ENCODE measurements at places on chromosomes 5 and 9.

GRCh38 chr9:70130266-70130665 is 86.6 kb downstream of the MAMDC2 start:
- no peak for DNase-seq

GRCh38 chr9:91857291-91858212 is 92.5 kb downstream of the ROR2 start:
- peak; percentile 67 for DNase-seq

GRCh38 chr5:126984632-126985031 is 45.7 kb downstream of the MARCHF3 start:
- DNase-seq: no peak

GRCh38 chr5:149677731-149678130 is 52.4 kb upstream of the PPARGC1B start:
- DNase-seq: no peak

GRCh38 chr5:199950-200645 is 8.8 kb downstream of the LRRC14B start:
- no peak for DNase-seq

DNA sequence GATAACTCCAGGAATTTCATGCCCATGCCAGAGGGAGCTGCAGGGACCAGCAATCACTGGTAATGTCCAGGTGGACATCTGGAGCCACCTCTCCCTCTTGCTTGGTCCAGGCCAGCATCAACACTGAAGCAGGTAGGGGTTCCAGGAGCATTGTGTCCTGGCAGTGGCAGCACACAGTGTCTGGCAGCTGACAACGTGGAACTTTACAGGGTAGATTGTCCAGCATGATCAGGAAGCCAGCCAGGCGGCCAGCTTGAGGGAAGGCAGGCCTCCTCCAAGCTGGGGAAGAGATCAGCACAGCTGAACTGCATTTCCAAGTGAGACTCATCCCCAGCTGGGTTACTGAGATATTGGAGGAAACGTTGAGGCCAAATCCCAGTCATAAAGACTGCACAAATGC is 82.6 kb upstream of the RASGRF2 start:
- DNase-seq: no peak

GRCh38 chr9:71042448-71042990 is 78.9 kb downstream of the TRPM3 start:
- no peak for DNase-seq

DNA sequence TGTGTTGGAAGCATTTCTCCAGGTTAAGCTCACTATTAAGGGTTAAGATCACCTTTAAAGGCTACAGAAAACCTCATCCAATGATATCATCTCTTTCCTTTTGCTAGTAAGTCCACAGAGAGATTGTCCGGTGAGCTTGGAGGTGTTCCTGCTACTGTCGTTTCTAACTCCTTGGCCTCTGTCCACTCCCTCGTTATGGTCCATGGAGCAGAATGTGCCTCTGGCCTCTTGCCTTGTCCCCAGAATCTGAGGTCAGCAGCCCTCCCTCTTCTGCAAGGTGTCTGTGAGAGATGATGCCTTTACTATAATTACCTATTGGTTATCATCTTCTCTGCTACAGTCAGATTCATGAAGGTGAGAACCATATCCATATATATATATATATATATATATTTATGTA is 15.0 kb downstream of the ORM2 start:
- DNase-seq: no peak

DNA sequence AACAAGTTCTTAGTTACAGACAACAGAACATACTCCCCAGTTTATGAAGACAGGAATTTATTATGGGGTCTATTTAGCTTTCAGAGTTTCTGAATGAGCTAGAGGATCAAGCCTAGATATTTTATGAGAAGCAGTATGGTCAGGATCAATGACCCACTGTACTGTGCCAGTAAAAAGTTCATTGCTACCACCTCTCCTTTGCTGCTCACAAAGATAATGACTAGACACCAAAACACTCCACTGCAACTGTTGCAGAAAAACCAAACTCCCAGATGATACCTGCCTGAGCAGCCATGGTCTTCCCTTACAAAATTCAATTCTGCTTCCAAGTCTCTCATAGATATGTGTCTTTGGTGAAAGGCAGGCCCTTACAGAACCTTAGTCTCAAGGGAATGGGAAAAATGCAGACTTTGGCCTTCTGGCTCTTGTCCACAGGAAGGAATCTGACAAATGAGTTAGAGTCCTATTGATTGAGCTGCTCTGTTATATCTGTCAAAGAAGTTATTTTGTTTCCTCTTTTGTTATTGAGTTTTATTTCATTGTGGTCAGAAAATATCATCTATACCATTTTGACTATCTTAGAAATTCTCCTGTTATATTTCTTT is 74.7 kb upstream of the RASGRF2 start:
- no peak for DNase-seq

- DNase-seq: no peak
Measured at GRCh38 chr5:78405829-78406750, 45.7 kb downstream of the SCAMP1 start.

DNA sequence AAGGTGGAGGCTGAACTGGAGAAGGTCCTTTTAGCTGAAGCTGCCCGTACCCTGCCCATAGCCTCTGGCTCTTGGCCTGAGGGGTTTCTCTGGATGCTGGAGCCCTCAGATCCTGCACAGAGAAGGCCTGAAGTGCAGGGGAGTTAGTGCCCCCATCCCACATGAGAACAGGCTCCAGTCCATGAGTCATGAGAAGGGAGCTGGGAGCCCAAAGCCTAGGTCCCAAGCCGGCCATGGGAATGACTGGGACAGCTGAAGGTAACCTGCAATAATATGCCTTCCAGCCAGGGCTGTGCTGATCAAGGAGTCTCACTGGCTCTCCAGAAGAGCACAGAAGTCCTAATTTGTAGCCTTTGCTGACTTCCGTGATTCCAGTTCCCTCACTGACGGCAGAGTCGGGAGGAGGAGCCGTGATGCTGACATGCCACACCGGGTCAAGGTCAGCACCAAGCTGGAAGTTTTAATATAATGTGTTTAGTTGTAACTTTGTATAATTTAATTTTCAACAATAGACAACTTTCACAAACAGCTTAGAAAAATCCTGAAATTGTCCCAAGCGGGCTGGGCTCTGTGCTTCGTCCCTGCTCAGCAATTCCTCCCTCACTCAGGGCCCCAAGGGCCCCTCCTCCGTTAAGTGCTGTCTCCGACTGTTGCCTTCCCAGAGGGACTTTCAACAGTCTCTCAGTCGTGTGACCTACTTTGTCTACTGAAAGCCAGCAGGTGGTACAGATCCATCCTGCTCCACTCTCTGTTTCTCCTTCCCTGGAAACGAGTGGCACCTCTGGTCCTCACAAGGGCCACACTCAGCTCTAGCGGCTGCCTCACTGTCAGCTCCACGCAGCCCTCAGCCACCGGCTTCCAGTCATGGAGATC is 387.8 kb downstream of the GADD45G start:
- no peak for DNase-seq

GRCh38 chr5:82862711-82863110 is 214.5 kb downstream of the TMEM167A start:
- no peak for DNase-seq

DNA sequence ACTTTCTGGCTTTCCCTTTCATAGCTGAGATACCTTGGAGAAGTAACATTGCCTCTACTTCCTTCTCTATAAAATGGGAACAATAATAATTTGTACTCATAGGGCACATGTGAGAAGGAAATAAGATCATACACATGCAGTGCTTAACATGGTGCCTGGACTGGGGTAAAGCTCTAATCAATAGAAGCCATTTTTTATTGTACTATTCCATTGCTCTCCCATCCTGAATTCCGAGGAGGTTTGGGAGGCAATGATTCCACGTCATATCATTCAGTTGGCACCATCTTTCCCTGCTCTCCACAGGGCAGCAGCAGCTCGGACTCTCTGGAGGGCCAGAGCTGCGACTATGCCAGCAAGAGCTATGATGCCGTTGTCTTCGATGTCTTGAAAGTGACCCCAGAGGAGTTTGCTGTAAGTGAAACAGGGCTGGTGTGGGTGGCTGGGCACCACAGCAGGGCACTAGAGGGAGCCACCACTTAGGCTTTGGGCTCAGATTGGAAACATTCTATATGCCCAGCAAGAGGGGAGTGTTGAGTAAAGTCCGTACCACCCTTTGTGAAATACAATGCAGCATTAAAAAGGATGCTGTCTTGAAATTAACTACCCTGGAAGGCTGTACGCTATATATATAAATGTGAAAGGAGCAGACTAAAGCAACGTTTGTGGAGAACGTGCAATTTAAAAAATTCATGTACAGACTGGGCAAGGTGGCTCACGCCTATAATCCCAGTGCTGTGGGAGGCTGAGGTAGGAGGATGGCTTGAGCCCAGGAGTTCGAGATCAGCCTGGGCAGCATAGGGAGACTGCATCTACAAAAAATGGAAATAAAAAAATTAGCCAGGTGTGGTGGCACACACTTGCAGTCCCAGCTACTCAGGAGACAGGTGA is 51.2 kb downstream of the RALGPS1 start:
- peak; percentile 76 for DNase-seq

GRCh38 chr5:38806775-38807258 is 39.0 kb upstream of the OSMR start:
- DNase-seq: no peak

DNA sequence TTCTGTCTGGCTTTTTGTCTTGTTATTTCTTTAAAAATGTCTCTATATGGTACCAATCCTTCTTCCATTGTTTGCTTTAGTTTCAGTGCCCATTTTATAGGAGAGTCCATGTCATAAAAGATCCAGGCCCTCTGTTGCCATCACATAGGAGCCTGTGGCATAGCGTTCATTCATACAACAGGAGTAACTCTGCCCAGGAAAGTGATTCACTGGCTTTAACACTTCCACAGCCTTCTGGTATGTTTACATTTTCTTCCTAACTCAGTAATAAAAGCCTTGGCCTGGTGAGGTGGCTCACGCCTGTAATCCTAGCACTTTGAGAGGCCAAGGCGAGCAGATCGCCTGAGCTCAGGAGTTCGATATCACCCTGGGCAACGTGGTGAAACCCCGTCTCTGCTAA is 519.3 kb upstream of the PTGER4 start:
- no peak for DNase-seq

DNA sequence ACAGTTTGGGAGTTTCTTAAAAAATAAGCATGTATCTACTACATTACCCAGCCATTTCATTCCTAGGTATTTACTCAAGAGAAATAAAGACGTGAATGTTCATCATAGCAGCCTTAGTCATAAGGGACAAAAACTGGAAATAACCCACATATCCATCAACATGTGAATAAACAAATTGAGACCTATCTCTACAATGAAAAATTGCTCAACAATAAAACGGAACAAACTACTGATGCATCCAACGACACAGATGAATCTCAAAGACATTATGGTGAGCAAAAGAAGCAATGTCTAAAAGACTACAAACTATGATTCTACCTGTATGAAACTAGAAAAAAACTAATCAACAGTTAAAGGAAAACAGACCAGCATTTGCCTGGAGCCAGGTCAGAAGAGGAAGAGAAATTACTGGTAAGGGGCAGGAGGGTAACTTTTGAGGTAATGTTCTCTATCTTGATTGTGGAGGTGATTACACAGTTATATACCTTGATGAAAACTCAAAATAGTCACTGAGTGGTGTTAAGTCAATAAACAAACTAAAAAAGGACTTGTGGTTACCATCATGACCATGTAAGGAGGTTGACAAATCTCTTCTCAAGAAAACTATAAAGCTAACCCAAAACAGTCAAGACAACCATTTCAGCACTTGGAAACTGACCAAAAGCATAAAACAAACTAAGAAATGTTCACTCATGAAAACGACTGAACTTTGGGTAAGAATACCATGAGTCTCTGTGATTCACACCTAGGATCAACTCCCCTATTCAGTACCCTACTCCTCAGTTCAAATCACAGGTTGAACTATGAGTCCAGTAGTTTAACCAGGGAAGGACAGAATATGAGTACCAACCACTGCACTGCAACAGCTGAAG is 10.4 kb downstream of the UIMC1 start:
- DNase-seq: no peak

DNA sequence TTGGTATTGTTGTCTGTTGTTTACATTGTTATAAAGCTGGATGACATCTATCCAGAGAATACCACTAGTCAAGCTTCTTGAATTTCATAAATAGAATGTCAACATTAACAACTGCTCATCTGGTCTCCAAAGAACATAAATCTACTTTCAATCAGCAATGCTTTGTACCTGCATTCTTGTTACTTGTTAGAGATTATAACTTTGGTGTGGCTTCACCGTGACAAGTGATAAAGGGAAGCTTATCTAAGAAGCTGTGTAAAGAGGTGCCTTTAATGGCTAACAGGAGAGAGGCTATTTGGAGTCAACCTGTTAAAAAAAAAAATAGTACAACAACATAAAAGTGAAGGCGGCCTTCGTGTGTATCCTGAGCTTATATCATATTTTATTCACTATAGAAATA is 41.8 kb downstream of the MUSK start:
- DNase-seq: no peak

- no peak for DNase-seq
Measured at GRCh38 chr5:42881416-42882117, 69.9 kb upstream of the SELENOP start.

- no peak for DNase-seq
Measured at GRCh38 chr5:177294632-177295031, 8.9 kb downstream of the RAB24 start.

DNA sequence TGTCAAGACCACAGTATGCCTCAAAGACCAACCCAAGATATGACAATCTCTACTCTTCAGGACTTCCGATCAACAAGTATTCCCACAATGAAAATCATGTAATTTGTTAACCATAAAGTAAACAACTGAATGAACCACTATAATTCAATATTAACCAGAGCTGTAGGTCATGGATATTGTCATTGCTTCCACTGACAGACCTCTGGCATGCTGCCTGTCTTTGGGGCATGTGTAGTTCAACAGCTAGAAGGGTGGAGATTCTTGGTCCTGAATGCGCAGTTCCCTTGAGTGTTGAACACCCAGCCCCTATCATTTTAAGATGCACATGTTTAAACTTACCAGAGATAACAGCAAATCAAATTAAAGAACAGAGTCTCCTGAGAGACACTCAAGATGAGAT is 283.0 kb downstream of the CEMIP2 start:
- DNase-seq: no peak

GRCh38 chr5:176542596-176543427 is 5.6 kb upstream of the RNF44 start:
- peak; percentile 56 for DNase-seq

Data from NCI-H82 (cell line).